ENCODE measurements at places on chromosomes 2 and 18.

- no peak for DNase-seq
Observed at GRCh38 chr2:191023235-191023679, 9.3 kb upstream of the STAT1 start.

DNA sequence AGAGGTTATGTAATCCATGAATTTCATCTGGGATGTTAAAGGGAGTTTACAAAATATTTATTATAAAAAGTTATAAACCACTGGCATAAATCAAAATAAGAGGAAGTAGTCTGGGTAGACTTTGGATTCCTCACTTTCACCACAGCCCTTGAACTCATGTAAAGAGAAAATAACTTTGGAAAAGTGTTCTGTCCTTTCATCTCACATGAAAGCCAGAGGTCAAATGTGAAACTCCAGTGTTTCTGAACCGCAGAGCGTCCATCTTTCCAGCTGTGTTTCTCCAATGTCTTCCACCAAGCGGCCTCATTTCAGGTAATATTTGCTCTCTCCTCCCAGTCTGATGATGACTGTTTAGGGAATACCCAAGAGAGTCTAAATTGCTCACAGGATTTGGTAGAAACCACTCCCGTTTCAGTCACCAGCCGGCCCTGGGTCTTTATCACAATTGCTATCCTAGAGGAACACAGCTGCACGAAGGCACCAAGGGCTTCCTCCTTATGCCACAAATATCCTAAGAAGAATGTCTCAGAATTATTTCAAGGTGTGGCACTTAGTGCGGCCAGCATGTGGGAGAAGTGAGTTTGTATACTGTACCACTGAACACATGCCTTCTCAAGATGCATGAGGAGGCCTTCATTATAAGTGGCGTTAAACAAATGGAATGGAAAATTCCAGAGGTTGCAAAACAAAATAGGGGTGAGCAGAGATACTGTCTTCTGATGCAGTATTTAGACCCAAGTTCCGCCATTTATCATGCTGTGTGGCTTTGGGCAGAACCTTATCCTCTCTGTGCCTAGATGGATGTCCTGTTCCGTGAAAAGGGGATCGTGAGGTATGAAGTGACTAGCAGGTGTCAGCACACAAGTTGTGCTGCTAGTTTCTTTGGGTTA lies 63.8 kb downstream of the ACTR2 start:
- DNase-seq, result no peak

- no peak for DNase-seq
Observed at GRCh38 chr2:7014174-7014640, 97.0 kb downstream of the RNF144A start.

- no peak for DNase-seq
Observed at GRCh38 chr2:23476786-23477185, 91.8 kb downstream of the KLHL29 start.

GRCh38 chr2:180829836-180830235 lies 150.6 kb upstream of the UBE2E3 start:
- no peak for DNase-seq

GRCh38 chr2:64283641-64284361 lies 139.6 kb upstream of the PELI1 start:
- DNase-seq, result no peak

DNA sequence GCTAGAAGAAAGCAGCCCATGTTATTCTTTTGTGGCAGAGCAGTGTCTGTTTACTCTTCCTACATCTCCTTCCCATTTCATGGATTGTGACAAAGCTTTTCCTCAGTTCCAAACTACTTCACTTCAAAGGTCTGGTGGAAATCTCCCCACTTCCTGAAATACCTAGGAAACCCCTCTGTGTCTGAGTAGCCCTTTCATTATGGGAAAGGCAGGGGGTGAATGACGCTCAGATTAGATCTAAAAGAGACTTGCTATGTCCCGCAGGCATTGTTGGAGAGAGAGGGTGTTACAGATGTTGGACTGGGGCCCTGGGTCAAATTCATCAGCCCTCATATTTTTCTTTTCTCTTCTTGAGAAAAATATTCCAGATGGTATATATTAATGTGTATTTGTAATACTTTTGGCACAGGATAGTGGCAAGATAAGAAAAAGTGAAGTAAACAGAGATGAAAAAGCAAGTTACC lies 675.0 kb downstream of the IRS1 start:
- no peak for DNase-seq

GRCh38 chr2:18925296-18925695 lies 335.9 kb upstream of the NT5C1B start:
- DNase-seq, result no peak

- DNase-seq, result no peak
Observed at GRCh38 chr2:54551123-54551756, 95.1 kb downstream of the SPTBN1 start.

GRCh38 chr2:8255448-8255800 lies 426.4 kb upstream of the ID2 start:
- no peak for DNase-seq

DNA sequence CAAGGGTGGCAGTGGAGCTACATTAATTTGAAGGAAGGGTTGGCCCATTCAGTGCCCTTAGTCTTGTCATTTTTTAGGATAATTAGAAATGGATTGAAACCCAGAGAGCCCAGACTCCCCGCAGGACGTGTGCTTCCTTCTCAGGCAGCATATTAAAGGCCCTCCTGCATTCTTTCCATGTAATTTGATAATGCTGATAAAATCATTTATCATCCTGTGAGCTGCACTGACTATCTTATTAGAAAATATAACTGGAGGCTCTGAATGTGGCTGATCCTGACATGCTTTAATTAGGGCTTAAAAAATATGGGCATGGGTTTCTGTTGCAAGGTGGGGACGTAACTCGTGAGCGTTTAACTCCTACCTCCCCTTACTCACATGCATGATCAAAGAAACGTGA lies 148.1 kb downstream of the ACKR3 start:
- DNase-seq, result no peak

DNA sequence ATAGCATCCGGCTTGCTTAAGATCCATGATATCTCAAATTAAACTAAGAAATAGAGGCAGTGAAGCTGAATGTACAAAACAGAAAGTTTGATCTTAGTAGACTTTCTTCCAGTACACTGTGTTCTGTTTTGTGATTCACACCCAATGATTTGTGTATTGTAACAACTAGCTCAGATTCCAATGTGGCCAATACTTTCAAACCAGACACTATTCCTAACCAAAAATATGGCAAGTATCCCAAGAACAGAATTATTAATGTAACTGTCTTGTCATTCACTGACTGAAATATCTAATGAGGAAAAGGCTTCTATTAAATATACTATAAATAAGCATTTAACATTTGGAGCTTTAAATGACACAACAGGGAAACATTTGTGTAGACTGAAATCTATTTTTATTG lies 299.1 kb downstream of the NRXN1 start:
- DNase-seq, result no peak

DNA sequence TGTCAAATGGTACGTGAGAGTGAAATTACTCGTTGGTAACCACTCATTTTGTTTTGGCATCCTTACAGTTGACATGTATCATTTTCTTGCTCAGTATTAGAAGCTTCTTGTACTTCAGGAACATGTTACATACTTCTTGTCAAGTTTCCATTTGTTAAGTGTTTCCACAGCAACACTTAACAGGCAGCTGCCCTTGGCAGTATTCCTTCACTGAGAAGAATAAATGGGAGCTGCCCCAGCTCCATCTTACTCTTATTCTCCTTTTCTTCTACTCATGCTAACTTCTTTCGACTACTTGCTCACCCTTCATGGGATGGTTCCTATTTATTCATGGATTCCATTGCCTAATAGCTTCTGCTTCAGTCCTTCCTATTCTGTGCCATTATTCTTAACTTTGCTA lies 60.1 kb upstream of the TUBA3E start:
- DNase-seq, result no peak

DNA sequence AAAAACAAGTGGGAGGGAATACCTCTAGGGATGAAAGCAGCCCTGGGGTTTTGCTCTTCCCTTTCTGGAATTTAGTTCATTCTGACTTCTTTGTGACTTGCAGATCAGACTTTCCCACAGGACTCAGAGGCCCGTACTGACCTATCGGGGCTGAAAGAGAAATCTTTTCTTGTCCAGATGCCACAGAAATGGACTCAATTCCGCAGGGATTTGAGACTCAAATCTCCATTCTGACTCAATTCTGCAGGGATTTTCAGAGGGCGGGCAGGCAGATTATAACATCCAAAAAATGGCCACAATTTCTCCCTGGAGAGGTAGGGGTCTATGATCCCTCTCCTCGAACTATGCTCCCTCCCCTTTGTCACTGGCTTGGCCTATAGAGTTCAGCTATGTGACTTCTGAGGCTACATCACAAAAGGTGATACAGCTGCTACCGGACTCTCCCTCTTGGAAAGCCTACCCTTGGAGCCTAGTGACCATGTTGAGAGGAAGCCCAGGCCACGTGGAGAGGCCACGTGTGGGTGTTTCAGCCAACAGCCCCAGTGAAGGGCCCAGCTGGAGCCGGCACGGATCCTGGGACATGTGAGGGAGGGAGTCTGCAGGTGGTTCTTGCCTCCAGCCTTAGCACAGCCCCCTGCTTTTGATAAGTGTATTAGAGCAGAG lies 4.8 kb upstream of the EFHD1 start:
- DNase-seq, result no peak

GRCh38 chr18:26653943-26654615 lies 105.7 kb upstream of the KCTD1 start:
- no peak for DNase-seq

GRCh38 chr2:120606931-120607330 lies 128.7 kb upstream of the GLI2 start:
- DNase-seq, result no peak

GRCh38 chr2:46951290-46952064 lies 35.9 kb upstream of the MCFD2 start:
- no peak for DNase-seq

DNA sequence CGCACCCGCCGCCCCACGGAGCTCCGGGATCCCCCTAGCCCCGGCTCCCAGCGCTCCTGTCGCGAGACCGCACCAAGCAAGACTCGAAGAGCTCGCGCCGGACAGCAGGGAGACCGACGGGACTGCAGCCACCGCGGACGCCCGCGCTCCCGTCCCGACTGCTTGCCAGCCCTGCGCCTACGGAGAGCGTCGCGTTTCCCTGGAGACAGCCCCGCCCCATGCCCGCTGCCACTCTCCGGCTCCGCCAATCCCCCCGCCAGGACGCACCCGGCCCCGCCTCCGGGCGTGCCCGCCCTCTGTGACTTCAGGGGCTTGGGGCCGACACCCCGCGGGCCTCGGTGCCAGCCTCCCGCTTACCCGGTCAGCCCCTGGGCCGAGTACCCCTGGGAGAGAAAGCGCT lies at the start of gene ANKMY1:
Gene ANKMY1, minus strand, starts transcription at position 181 of the 400 bp plus-strand sequence. CDS start 653 bp downstream, outside the sequence.
- no peak for DNase-seq

- DNase-seq, result no peak
Observed at GRCh38 chr2:6589150-6589549, 276.6 kb downstream of the CMPK2 start.

- peak; percentile 71 for DNase-seq
Observed at GRCh38 chr2:234463626-234464290, 33.1 kb downstream of the ARL4C start.

DNA sequence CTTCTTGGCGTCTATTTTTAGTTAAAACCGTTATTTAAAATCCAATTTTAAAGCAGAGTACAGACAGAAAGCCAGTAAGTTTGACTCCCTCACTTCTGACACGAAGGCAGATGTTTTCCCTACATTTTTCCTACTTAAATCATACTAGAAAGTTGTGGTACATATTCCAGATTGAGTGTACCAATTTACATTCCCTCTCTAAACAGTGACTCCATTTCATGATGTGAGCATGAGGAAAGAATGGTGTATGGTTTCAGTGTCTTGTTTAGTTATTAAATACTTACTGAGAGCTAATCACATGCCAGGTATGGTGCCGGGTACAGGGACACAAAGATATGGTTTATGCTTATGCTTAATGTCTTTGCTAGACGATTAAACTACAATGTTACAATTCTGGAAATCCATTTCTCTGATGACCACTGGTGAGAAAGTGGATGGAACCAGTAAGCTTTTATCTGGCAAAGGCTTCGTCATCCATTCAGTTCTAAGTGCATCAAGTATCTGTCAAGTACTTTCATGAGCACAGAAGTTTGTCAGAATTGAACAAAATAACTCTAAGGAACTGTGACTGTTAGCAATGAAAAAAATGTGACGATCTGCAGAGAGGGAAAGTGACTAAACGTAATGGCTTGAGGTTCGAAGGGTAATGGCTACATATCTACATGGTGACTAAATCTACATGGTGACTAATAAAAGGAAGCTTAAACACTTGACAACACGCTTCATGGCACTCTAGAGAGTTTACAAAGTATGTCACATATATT lies 25.7 kb downstream of the MAP4K3 start:
- no peak for DNase-seq

GRCh38 chr2:233643128-233643527 lies 6.9 kb downstream of the UGT1A10 start:
- no peak for DNase-seq

DNA sequence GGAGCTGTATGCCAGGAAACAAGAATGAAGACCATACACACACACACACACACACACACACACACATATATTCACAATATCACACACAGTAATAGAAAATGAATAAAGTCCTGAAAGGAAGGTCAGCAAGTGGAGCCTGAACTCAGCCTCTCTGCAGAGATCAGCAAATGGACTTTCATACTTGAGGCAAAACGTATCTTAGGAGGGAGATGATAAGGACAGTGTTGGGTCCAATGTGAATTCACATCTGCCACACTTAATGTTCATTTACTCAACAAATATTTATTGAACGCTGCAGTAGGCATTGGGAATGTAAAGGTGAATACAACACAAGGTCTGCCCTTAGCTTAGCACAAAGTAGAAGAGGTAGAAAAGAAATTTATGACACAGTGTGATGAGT lies 2.7 kb upstream of the MTLN start:
- DNase-seq, result no peak

DNA sequence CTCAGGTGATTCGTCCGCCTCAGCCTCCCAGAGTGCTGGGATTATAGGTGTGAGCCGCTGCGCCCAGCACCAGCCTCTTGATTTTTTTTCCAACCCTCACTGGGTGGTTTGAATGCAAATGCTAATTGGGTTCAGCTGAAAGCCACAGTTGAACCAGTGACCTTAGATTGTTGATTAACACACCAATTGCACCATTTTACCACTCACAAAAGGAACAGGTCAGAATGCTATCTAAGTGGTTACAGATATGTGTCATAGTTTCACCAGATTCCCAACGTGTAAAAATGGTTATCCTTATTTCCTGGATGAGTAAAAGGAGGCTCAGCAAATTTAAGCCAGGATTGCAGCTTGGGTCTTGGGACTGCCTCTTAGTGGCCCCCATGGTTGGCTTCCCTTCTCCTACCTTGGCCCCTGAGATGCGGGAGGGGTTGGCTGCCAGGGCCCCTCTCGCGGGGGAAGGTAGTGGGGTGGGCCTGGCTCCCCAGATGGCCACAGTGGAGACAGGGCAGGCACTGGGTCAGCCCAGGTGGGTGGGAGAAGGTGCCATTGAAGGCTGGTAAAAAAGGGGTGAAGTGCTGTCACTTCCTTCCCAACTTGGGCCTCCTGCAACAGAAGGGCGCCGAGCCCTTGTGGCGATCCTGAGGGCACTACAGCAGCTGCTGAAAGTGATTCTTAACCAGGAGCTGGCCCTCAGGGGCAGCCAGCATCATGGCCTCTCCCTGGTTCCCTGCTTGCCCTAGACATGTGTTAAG lies 164.9 kb upstream of the HAAO start:
- no peak for DNase-seq
